ENCODE measurements at places on chromosomes 7 and 10.

DNA sequence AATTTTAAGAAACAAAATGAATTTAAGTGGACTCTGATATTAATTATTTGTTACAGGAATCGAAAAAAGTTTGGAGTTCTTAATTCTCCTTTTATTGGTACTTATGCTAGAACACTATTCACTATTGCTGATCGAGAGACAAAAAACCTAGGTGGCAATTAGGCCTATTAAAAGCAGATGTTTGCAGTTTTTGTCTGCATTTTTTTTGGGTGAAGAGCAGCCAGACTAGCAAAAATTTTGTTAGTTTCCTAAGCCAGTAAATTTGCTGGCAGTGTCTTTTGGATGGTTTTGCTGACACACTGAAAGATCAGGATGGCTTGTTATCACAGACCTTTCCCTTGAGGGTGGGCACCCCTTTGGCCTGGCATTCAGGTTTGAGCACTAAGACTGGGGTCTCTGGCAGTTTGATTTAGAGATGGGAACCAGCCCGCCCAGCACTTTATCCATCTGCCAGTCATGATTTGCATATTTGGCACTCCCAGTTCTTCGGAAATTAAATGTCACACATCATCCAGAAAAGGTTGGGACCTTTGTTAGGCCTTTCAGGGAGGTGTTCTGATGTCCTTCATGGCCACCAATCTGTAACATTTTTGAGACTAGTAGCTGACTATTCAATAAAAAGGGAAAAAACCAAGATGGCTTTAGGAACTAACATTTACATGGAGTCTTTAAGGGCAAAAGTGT is 57.3 kb downstream of the INPP5F start:
- DNase-seq, result no peak

GRCh38 chr7:139771001-139771956 is 6.5 kb downstream of the HIPK2 start:
- DNase-seq, result no peak

GRCh38 chr10:93280699-93281366 is 201.3 kb downstream of the MYOF start:
- DNase-seq, result no peak

DNA sequence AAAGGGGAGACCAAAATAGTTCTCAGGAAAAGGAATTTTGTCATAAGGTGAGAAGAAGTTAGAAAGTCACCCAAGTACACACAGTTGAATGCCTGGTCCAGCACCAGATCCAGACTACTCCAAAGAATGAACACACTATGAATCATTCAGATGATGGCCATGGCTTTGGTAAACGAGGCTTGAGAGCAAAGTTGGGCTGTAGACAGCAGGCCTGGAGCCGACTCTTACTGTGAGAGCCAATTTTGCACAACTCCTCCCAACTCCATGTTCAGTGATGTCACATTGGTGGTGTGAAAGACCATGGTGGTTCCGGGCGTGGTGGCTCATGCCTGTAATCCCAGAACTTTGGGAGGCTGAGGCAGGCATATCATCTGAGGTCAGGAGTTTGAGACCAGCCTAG is 131.6 kb downstream of the PKD1L1 start:
- no peak for DNase-seq

- DNase-seq, result no peak
Observed at GRCh38 chr10:1474376-1475097, 262.8 kb downstream of the ADARB2 start.

- DNase-seq, result no peak
Observed at GRCh38 chr7:121000081-121000983, 11.8 kb downstream of the CPED1 start.

DNA sequence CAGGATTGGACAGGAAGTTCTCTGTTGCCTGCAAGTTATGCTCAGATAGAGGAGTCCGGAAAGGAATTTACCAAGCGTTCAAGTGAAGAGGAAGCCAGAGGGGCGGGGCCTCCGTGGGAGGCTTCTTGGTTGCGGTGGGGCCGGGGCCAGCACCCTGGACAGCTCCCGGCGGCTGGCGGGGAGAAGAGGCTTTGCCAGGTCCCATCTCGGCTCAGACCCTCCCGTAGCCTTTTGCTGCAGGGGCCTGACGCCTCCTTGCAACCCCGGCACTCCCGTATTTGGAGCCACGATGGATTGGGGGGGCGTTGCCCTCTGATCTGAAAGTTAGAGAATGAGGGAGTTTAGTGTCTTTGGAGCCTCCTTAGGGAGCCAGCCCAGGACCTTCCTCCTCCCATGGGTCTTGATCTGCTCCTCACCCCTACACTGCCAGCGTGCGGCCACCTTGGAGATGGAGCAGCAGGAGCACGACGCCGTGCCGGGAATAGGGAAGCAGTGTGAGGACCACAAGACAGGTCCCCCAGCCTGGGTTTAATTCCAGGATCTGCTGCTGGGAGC is 3.1 kb upstream of the SLC18A3 start:
- no peak for DNase-seq

- DNase-seq, result no peak
Observed at GRCh38 chr10:72445851-72446250, 91.1 kb upstream of the DNAJB12 start.

- no peak for DNase-seq
Observed at GRCh38 chr10:34275626-34276130, 539.4 kb downstream of the PARD3 start.

DNA sequence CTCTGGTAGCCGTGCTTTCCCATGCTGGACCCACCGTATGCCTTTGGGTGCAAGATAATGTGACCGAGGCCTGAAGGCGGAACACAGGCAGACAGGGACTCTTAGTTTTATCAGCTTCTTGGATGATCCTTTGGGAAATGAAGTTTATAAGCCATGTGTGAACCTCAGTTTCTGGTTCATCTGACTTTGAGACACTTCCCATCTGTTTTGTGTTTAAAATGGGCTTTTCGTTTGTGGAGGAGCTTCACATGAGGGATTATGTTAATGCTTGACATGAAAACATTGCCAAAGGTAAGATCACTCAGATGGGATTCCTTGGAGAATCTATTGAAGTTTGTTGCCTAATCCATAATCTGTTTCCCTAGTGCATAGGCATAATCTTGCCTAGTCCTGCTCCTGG is 249.8 kb upstream of the LYZL1 start:
- DNase-seq, result no peak

DNA sequence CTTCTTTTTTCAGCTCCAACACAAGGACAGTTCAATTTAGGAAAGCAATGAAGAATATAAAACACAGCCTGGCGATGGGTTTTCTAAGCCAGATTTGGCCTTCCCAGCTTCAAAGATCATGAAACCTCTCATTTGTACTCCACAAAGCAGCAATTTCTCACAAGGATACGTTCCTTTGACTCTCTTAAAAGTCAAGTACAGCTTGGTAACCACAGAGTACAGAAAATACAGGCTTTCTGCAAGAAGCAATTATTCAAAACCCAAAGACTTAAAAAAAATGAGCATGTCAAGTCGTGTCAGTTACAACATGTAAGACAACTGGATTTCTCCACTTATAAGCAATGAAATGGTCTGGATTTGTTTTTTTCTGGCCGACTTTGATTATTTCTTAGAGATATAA is 321.4 kb downstream of the FGFR2 start:
- DNase-seq, result no peak

- DNase-seq, result no peak
Observed at GRCh38 chr7:44882899-44883298, 2.4 kb downstream of the PURB start.

GRCh38 chr7:112421666-112422486 is 28.4 kb upstream of the IFRD1 start:
- DNase-seq, result no peak

DNA sequence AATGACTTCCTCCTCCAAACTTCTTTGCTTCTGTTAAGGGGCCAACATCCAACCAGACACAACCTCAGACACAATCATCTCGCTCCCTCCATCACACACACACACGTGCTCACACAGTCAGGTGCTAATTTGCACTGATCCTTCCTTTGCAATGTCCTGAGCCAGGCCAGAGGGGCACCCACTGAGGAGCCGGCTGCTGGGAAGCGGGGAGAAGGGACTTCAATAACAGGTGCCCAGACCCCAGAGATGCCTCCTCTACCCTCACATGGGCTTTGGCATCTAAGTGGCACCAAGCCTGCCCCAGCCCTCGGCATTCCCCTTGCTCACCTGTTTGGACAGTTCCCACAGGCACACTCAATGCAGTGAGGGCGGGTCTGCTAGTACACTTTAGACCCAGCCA is 34.2 kb upstream of the SVOPL start:
- DNase-seq, result no peak

DNA sequence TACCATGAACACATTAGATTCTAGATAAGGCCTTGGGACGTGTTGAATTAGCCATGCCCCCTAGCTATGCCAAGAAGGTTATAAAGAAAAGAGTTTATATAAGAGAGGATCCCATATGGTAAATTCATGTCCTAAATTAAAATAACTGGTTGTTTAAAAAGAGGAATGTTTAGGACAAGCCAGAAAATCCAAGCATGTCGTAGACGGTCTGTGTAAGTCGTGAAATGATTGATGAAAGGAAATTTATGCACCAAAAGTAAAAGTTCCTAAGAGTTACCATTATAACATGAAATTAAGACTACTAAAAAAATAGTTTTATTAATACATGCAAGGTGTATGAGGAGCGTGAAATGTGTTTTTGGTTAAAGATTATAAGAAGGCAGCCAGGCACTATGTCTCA is 624.9 kb downstream of the ARL4A start:
- DNase-seq, result no peak

GRCh38 chr7:44050915-44051560 is 6.5 kb downstream of the DBNL start:
- DNase-seq, result no peak

DNA sequence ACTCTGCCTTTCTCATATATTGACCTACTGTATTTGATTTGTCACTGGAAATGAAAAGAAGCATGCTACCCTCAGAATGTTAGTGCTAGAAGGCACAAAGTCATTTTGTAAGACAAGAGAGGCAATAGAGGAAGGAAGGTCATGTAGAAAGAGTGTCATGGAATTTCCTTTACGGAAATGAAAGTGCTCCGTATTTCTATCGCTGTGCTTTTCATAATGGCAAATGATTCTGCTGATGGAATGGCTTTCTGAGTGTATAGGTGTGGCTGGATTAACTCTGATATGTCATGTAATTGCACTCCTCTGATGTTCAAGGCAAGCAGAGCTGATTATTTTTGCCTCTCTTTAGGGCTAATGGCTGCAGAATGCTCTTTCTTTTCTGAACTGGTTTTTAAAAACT is 15.5 kb upstream of the STEAP4 start:
- DNase-seq, result no peak

DNA sequence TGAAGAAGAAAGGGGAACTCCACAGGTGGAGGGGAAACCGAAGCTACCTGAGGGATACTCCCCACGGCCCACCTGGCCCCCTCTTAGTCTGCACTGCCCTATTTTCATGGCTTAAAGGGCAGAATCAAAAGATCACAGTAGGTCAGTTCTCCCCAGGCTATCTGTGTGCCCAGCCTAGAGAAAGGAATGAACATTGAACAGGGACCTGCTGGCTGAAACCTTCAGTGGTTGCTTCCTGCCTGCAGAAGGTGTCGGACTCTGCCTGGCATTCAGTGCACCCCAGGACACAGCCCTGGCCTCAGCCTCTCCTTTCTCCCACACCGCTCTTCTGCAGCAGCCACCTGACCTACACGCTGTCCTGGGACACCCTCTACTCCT is 74.5 kb downstream of the PRKAG2 start:
- no peak for DNase-seq

- no peak for DNase-seq
Observed at GRCh38 chr7:15837306-15837950, 150.9 kb upstream of the MEOX2 start.

DNA sequence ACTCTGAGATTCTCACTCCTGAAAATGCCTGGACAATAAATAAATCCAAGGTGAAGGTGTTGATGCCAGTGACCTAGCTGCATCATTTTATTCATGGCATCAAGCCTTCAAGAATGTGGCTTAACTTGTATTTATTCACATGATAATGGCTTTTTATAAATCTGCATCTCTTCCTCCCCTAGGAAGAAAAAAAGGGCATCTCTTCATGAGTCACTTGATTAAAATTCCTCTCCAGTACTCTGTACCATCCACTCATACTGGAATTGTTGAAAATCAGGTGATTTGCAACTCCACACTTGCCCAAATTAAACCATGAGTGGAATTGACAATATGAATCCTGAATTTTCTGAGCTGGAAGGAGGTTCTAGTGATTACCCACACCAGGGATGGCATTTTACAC is 30.2 kb downstream of the PTPRE start:
- no peak for DNase-seq

DNA sequence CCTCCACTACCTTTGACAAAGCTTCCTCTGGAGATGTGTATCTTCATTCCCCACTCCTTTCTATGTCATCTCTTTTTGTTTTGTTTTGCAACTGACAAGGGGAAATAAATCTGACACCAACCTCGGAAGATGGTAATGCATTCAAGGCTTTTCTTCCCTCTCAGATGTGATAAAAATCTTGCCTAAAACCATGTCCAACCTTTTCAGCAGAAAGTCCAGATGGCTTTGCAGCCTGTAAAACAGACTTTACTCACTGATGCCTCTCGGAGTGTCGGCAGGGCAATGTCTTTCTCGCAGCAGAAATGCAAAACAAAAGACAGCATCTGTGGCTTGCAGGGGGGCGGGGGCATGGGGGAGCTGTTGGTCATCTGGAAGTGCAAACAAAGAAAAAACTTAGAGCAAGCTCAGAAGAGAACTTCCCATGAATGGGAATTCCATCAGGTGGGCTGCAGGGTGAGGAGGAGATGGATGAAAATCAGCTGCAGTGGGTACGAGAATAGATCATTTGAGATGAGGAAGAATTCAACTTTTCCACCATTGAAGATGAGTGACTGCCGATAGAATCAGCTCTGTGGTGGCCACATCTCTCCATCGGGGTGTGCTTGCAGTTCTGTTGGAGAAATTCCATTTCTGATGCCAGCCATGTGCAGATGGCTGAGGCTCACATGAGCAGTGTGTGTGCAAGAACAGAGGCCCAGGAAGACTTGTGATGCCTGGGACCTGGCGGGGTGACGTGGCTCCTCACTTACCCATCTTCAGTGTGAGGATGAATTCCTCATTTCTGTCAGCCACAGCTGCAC is 237.7 kb downstream of the WDR37 start:
- no peak for DNase-seq

DNA sequence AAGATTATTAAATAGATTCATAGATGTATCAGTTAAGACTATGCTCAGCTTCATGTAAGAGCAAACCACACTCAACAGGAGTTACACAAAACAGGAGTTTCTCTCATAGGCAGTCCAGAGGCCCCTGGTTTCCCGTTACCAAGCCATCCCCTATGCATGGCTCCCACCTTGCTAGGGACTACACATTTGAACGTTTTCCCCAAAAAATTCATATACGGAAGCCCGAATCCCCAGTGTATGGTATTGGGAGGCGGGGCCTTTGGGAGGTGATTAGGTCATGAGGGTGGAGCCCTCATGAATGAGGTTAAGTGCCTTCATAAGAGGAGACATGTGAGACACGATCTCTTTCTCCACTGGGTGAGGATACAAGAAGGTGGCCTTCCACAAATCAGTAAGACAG is 29.1 kb downstream of the RSU1 start:
- no peak for DNase-seq

DNA sequence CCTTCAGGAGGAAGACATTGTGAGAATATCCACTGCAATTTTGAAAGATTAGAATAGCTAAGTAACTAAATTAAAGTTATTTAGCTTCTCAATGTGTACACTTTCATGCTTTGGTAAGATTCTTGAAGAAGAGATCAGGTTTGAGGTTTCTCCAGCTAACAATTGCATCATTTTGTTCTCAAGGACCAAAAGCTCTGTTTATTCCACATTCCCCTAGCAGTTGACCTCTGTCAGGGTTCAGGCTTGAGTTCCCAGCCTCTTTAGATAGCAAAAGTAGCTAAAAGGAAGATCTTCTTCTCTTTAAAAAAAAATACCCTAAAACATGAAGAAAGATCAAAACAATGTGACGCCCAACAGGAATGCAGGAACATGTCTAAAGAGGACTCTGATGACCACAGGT is 179.4 kb upstream of the IGFBP3 start:
- no peak for DNase-seq

GRCh38 chr7:74228951-74229900 is 19.4 kb downstream of the LAT2 start:
- DNase-seq, result no peak

All from stimulated activated CD8-positive, alpha-beta memory T cell treated with anti-CD3 and anti-CD28 coated beads, Interleukin-4, amount 100 ng/mL, for 4 hours (primary cell).